ENCODE measurements at places on chromosomes 2 and 18. TPM values are rescaled to one million over a fixed set of nuclear protein-coding genes. Genes with fewer than 3 reads are reported as not detected.
A peak's percentile ranks its signal among the peaks of the same experiment; 100 is the strongest.

DNA sequence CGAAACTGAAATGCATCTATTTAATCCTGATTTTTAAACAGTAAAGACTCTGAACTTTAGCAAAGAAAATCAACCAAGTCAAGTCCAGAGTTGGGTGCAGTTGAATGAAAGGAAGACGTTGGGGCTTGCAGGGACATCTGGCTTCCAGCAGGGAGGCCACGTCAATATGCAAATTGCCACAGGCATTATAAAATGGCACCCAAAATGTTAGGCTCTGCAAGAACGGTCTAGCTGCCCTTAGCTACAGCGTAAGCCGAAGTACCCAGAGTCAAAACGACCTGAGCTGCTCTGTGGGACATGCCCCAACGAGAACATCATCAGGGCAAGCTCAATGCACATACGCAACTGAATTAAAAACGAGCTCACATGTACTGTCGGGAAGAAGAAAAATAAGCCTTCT is 30.7 kb downstream of the DOCK10 start:
- no peaks in the 10 kb centered on the region for H3K36me3 ChIP-seq
- no peaks in the 10 kb centered on the region for H3K27me3 ChIP-seq
- H3K27ac ChIP-seq: no peak overlapping the region

- DNase-seq: no peak
- no peaks in the 10 kb centered on the region for H3K36me3 ChIP-seq
- H3K4me3 ChIP-seq: no peak overlapping the region
- H3K4me1 ChIP-seq: peaks cover 4% of the 10 kb centered on the region
These were observed 214.7 kb downstream of the CYP26B1 start for GRCh38 chr2:71932780-71933466.

- no peak for DNase-seq
- H3K4me1 ChIP-seq: no peaks in the 10 kb centered on the region
- no peaks in the 10 kb centered on the region for H3K36me3 ChIP-seq
- H3K27ac ChIP-seq: no peak overlapping the region
- no peak overlapping the region for H3K4me3 ChIP-seq
- H3K27me3 ChIP-seq: no peaks in the 10 kb centered on the region
These were observed 151.1 kb downstream of the CCDC148 start for GRCh38 chr2:158305501-158305900.

DNA sequence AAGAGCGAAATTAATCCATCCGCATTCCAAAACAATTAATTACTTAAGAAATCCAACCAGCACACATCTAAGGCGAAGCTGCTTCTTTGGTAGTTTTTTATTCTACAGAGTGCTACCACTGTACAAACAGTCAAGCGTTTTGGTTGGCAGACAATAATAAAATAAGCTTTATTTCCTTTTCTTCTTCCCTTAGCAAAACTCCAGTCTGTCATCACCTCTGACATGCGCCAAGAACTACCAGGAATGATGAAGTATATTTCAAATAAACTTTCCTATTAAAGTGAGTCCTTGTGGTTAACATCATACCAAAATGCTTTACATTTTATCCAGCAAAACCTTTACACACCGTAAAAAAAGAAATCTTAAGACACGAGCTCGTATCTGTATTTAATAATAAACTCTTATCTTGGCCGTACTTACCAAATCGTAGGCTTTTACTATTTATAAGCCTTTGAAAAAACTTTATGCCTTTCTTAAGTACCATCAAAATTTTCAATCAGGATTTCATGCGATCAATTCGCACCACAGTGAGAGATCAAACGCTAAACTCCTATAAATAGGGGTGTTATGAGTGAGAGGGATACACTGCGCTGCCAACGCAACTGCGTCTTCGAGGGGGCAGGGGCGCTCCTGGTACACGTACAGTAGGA is 1.3 kb downstream of the ATL2 start:
- DNase-seq: peak; percentile 46
- peaks cover 10% of the 10 kb centered on the region for H3K4me1 ChIP-seq
- peak overlapping the region; percentile 97 for H3K27ac ChIP-seq
- no peaks in the 10 kb centered on the region for H3K36me3 ChIP-seq

DNA sequence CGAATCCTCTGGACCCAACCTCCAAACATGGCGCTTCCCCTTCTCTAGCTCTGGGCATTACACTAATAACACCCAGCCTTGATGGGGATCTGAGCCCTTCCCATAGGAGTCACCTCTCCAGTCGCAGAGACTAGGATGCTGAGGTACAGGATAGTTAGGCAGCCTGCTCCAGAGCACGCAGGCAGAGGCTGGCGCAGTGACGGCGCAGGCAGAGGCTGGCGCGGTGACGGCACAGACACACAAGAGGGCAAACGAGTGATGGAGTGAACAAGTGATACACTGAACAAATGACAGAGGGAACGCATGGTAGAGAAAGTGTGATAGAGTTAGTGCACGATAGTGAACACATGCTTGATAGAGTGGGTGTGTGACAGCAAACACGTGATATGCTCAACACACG is 518.5 kb downstream of the EIPR1 start:
- H3K4me1 ChIP-seq: no peaks in the 10 kb centered on the region
- DNase-seq: no peak
- no peak overlapping the region for H3K27ac ChIP-seq
- H3K4me3 ChIP-seq: no peak overlapping the region

DNA sequence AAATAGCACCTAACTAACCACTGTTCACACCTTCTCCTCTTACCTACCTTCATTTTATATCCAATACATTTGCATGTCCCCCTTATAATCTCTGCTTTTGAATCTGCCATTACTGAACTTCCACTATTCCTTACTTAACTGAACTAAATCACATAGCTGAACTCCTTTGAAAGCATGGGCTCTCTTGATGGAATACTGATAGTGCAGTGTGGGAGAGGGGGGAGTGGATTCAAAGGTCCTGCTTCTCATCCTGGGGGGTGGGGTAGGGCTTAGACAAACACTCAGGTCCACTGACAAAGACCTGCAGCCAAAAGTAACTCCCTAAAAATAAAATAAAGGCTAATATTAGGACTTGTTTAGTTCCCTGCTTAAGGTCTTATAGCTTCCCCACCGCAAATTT is 8.6 kb downstream of the MCEE start:
- no peak overlapping the region for H3K4me3 ChIP-seq
- no peaks in the 10 kb centered on the region for H3K36me3 ChIP-seq
- no peak overlapping the region for H3K27ac ChIP-seq
- DNase-seq: no peak
- no peaks in the 10 kb centered on the region for H3K27me3 ChIP-seq

GRCh38 chr2:149278161-149278871 is 52.1 kb upstream of the LYPD6 start:
- H3K36me3 ChIP-seq: no peaks in the 10 kb centered on the region
- no peaks in the 10 kb centered on the region for H3K27me3 ChIP-seq
- no peak overlapping the region for H3K27ac ChIP-seq
- H3K4me3 ChIP-seq: no peak overlapping the region

DNA sequence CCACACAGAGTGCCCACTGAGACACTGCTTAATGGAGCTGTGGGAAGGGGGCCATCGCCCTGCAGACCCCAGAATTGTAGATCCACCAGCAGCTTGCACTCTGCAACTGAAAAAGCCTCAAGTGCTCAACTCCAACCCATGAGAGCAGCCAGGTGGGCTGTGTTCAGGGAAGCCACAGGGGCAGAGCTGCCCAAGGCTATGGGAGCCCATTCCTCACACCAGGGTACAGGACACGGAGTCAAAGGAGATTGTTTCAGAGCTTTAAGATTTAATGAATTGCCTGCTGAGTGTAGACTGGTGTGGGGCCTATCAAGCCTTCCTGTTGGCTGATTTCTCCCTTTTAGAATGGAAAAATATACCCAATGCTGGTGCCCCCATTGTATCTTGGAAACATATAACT is 17.2 kb downstream of the TPO start:
- no peaks in the 10 kb centered on the region for H3K4me1 ChIP-seq
- no peaks in the 10 kb centered on the region for H3K36me3 ChIP-seq
- H3K27me3 ChIP-seq: no peaks in the 10 kb centered on the region
- no peak overlapping the region for H3K27ac ChIP-seq
- DNase-seq: no peak

GRCh38 chr18:79573921-79574491 is 105.6 kb upstream of the CTDP1 start:
- no peak overlapping the region for H3K4me3 ChIP-seq
- H3K27ac ChIP-seq: no peak overlapping the region
- DNase-seq: peak; percentile 20
- H3K36me3 ChIP-seq: no peaks in the 10 kb centered on the region

DNA sequence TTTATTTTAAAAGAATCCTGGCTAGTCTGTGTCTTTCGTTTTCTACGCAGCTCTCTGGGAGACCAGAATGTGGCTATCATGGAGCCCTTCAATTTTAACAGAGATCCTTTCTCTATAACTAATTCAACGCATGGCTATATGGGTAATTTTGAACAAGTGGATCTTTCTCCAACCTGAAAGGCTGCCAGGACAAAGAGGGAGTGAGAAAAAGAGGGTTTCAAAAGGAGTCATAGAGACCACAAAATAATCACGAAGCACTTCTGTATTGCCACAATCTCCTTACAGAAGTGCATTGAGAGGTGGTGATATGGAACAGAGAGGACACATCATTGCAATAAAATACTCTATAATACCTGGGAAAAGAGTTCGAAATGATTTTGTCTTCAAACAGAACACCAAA is 21.7 kb upstream of the CDH2 start:
- DNase-seq: no peak
- H3K4me1 ChIP-seq: no peaks in the 10 kb centered on the region
- H3K4me3 ChIP-seq: no peak overlapping the region
- H3K27ac ChIP-seq: no peak overlapping the region
- H3K27me3 ChIP-seq: no peaks in the 10 kb centered on the region

GRCh38 chr2:179410552-179411356 is 146.1 kb upstream of the SESTD1 start:
- no peaks in the 10 kb centered on the region for H3K4me1 ChIP-seq
- H3K27ac ChIP-seq: no peak overlapping the region
- no peak for DNase-seq
- no peaks in the 10 kb centered on the region for H3K36me3 ChIP-seq
- H3K27me3 ChIP-seq: no peaks in the 10 kb centered on the region
- H3K4me3 ChIP-seq: no peak overlapping the region

DNA sequence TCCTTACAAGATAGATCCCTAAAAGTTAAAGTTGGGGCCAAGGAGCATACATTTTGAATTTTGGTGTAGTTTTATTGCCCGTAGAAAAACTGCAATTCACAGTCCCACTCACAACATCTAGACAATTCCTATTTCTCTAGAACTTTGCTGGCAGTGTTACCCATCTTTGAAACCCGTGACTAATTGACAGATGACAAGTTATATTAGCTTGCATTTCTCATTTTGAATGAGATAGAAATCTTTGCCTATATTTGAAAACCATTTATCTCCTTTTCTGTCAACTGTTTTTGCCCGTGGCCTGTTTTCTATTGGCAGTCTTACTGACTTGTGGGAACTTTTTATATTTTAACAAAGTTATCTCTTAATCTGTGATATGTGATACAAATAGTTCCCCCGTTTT is 50.0 kb downstream of the OXER1 start:
- no peak overlapping the region for H3K27ac ChIP-seq
- no peaks in the 10 kb centered on the region for H3K4me1 ChIP-seq
- no peak for DNase-seq
- peaks cover 4% of the 10 kb centered on the region for H3K36me3 ChIP-seq
- no peaks in the 10 kb centered on the region for H3K27me3 ChIP-seq

DNA sequence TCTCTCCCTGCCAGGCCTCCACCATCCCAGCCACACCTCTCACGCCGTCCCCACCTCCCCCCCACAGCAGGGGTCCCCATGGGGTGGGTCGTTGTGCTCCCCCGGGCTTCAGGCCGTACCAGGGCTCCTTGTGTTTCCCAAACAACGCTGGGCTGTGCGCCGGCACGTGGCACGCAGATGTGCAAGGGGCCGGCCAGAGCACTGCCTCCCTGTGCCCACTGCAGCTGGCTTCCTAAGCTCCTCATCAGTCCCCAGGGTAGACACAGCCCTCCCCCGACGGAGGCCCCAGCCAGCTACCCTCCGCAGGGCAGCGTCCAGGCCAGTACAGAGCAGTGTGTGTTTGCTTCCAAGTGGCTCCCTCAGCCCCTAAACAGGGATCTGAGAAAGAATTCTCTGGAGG is 34.0 kb downstream of the BIN1 start:
- no peak overlapping the region for H3K27ac ChIP-seq
- H3K36me3 ChIP-seq: no peaks in the 10 kb centered on the region
- no peak for DNase-seq
- no peaks in the 10 kb centered on the region for H3K4me1 ChIP-seq
- no peaks in the 10 kb centered on the region for H3K27me3 ChIP-seq
- H3K4me3 ChIP-seq: no peak overlapping the region

DNA sequence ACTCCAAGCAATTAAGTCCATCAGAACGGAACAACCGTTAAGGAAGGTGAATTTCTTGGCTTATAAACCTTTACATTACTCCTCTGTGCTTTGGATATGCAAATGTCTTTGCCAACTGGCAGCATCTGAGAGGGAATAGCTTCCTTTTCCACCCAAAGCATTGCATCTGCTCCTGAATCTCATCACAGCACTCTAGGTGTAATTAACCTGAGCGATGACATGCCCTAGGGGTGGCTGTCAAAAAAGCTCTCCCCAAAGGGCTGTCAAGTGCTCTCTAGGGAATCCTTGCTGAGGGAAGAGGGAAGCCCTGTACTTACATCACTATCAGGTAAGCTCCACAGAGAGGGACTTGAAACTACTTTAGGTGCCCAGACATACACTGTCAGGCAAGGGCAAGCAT is 5.5 kb upstream of the SMARCAL1 start:
- no peak overlapping the region for H3K27ac ChIP-seq
- no peak overlapping the region for H3K4me3 ChIP-seq
- H3K4me1 ChIP-seq: no peaks in the 10 kb centered on the region
- H3K27me3 ChIP-seq: no peaks in the 10 kb centered on the region
- H3K36me3 ChIP-seq: no peaks in the 10 kb centered on the region

- H3K4me3 ChIP-seq: no peak overlapping the region
- no peak for DNase-seq
- peaks cover 60% of the 10 kb centered on the region for H3K4me1 ChIP-seq
- H3K27ac ChIP-seq: peak overlapping the region; percentile 65
- H3K27me3 ChIP-seq: no peaks in the 10 kb centered on the region
These were observed 41.4 kb downstream of the HS1BP3 start for GRCh38 chr2:20609349-20609994.

DNA sequence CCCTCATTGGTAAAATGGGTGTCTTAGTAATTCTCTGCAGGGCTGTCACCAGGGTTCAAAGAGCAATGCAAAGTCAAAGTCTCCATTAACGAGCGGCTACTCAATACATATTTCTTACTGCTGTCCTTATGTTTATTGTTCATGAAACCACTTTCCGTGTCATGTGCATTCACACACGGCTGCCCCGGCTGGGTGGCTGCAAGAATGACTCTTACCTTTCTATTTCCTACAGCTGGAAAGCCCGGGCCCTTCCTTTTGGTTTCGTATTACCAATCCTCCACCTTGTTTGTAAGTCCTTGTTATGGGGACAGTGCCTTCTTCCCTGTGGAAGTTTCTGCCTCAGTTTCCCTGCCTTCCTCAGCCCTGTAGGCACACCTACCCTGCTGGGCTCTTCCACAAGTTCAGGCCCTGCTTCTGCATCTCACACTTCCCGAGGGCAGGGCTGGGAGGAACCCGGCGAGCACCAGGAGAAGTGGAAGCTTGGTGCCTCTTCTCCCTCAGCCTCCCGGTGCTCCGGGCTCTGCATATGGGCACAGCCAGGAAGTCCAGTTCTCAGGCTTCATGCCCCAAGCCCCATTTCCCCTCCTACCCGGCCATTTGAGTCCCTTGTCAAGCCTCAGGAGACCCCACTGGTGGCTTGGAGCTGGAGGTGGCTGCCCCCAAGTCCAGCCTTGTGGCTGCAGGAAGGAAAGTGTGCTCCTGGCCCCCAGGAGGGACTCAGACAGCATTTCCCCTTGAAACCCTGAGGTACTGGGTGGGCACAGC is 18.7 kb upstream of the ACKR3 start:
- DNase-seq: no peak
- no peaks in the 10 kb centered on the region for H3K4me1 ChIP-seq
- no peaks in the 10 kb centered on the region for H3K36me3 ChIP-seq
- H3K4me3 ChIP-seq: no peak overlapping the region

The GPBAR1 gene
- 3.1 TPM for total RNA-seq

The GPR155 gene
- total RNA-seq: 17.8 TPM

The DRC1 gene
- not detected for total RNA-seq

The DNAJC5G gene
- 1.9 TPM for total RNA-seq

The STARD6 gene
- total RNA-seq: not detected

The ITGA4 gene
- total RNA-seq: 0.69 TPM

All from heart left ventricle (tissue), 16 donors.